ENCODE measurements at places on chromosomes 6 and 20.

DNA sequence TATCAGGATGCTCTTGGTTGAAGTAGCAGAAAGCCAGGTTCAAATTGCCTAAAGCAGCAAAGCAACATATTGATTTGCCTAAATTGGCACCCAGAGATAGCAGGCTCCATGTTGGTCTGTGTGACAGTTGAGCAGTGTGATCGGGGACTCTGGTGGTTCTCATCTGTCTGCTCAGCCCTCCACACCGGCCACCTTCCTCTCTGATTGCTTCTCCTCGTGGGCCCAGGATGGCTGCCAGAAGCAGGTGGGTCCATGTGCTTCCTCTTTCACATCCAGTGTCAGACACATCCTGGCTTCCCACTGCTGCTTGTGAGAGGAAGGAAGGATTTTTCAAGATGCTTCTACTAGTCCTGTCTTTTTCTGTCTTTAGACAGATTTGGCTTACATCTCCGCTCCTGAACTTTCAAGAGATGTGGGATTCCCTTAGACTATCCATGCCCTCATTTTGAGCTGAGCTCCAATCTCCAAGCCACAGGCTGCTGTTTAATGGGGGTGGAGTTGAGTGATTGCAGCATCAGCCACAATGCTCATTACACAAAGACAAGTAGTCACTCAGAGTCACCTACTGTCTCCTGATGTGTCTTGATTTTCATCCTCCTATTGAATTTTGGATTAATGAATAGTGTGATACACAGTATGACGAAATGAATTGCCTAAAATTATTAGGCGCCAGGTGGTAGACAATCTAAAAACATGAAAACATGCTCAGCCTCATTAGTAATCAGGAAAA, 122.2 kb downstream of the ZDHHC14 start:
- no peak for DNase-seq

GRCh38 chr6:36025260-36025931, 955 bp upstream of the SLC26A8 start:
- DNase-seq, result no peak

DNA sequence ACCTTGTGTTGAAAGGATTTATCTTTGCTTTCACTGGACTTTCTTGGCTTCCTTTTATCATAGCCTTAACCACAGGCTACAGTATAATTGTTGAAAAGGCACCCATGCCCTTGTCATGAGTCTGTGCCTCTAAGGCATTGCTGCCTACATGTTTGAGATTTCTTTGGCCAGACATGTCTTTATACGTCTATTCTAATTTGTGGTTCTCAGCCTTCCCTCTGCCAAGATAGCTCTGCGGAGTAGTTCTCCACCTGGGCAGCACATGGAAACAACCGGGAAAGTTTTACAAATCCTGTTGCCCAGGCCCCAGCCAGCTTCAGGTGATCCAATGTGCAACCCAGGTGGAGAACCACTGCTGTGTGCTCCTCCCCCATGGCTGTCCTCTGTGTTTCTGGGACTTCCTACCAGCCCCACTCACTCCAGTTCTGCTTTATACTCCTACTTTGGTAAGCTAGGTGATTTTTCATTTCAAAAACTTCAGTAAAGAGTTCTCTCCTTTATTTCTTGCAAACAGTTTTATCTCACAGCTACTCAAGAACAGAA, 159.6 kb upstream of the MYLIP start:
- no peak for DNase-seq

GRCh38 chr20:23018941-23019340, 16.2 kb upstream of the SSTR4 start:
- no peak for DNase-seq

GRCh38 chr6:72551470-72551869, 70.4 kb upstream of the KCNQ5 start:
- DNase-seq, result no peak

- DNase-seq, result no peak
Observed at GRCh38 chr20:47466704-47467459, 34.8 kb upstream of the NCOA3 start.
